ENCODE measurements at places on chromosomes 5 and 9. TPM values are rescaled to one million over a fixed set of nuclear protein-coding genes. Genes with fewer than 3 reads are reported as not detected.

DNA sequence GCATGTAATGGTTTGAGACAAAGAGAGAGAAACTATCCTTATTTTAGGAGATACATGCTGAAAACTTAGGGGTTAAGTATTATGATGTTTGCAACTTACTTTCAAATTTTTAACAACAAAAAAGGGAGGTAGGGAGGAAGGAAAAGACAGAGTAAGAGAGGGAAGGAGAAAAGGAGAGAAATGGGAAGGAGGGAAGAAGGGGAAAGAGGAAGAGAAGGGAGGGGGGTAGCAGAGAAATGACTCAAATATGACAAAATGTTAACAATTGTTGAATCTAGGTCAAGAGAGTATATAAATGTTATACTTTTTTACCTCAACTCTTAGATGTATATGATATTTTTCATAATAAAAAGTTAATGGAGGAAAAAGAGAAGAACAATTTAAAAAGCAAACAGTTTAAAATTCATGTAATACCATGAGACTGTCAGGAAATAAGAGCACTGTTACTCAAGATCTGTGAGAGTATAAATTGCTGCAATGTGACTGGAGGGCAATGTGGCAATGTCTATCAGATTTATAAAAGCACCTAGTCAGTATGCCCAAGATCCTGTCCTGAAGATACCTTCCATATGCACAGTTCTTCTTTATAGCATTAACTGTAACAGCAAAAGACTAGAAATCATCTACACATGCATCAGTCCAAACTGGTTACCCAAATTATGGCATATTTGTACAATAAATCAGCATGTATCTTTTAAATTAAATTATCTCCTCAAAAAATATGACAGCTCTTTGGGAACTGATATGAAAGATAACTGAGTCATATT, 16.3 kb downstream of the FBXW11 start:
- DNase-seq, result no peak
- H3K4me3 ChIP-seq, result no peak overlapping the region
- peaks cover 59% of the 10 kb centered on the region for H3K36me3 ChIP-seq
- peaks cover 45% of the 10 kb centered on the region for H3K4me1 ChIP-seq
- H3K27ac ChIP-seq, result peak overlapping the region; percentile 28

DNA sequence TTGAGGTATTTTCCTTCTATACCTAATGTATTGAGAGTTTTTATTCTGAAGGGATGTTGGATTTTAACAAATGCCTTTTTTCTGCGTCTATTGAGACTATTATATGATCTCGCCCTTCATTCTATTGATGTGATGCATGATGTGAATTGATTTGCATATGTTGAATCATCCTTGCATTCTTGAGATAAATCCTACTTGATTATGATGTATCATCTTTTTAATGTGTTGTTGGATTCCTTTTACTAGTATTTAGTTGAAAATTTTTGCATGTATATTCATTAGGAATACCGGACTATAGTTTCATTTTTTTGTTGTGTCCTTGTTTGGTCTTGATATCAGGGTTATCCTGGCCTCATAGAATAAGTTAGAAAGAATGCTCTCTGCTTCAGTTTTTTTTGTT, 169.7 kb downstream of the NPR3 start:
- no peak overlapping the region for H3K27ac ChIP-seq
- H3K36me3 ChIP-seq, result no peaks in the 10 kb centered on the region
- no peaks in the 10 kb centered on the region for H3K4me1 ChIP-seq

- peaks cover 2% of the 10 kb centered on the region for H3K36me3 ChIP-seq
- no peaks in the 10 kb centered on the region for H3K4me1 ChIP-seq
- H3K4me3 ChIP-seq, result no peak overlapping the region
- DNase-seq, result no peak
- peaks cover 2% of the 10 kb centered on the region for H3K27me3 ChIP-seq
Observed at GRCh38 chr5:127254729-127255284, 35.8 kb upstream of the MEGF10 start.

DNA sequence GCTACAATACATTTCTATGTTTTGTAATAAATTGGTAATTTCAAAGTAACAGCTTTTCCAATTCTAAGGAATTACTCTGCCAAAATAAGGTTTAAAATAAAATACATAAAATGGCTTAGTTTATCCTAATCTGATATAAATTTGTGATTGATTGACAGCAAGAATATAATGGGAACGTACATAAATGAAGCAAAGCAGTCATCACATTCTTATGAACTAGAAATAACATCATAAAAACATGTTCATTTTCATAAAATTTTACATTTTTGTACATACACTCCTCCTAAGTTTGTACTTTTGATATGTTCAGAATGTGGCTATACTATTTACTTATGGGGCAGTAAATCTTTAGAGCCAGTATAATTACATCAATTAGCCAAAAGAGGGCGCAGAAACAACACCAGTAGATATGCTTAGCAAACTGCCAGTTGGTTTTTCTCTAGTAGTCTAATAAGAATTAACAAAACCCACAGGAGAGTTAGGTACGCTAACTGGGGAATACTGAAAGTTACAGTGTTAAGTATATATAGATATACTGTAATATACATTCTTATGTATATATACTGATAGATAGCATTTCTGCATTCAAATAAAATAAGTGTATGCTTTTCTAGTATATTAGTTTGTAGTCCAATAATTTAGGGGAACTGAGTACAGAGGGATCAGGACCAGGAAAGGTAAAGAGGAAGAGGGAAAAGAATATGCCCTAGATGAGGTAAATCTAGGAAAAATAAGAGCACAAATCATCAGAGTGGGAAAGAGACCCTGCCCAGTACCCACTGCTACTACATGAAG, 76.8 kb downstream of the ZDHHC21 start:
- H3K4me3 ChIP-seq, result no peak overlapping the region
- H3K4me1 ChIP-seq, result no peaks in the 10 kb centered on the region
- no peaks in the 10 kb centered on the region for H3K36me3 ChIP-seq
- no peak overlapping the region for H3K27ac ChIP-seq
- no peaks in the 10 kb centered on the region for H3K27me3 ChIP-seq
- DNase-seq, result no peak

Gene SV2C
- total RNA-seq, result not detected

GRCh38 chr9:33752130-33752637, 43.2 kb upstream of the PRSS3 start:
- H3K4me1 ChIP-seq, result peaks cover 36% of the 10 kb centered on the region
- H3K27me3 ChIP-seq, result peaks cover 60% of the 10 kb centered on the region
- H3K36me3 ChIP-seq, result no peaks in the 10 kb centered on the region
- no peak for DNase-seq
- no peak overlapping the region for H3K4me3 ChIP-seq
- no peak overlapping the region for H3K27ac ChIP-seq

GRCh38 chr9:21160178-21160577, 6.3 kb downstream of the IFNA21 start:
- no peaks in the 10 kb centered on the region for H3K36me3 ChIP-seq
- H3K27me3 ChIP-seq, result no peaks in the 10 kb centered on the region
- no peak overlapping the region for H3K27ac ChIP-seq
- H3K4me1 ChIP-seq, result peaks cover 28% of the 10 kb centered on the region

GRCh38 chr9:132800038-132800648, 77.9 kb downstream of the AK8 start:
- peaks cover 2% of the 10 kb centered on the region for H3K4me1 ChIP-seq
- no peaks in the 10 kb centered on the region for H3K36me3 ChIP-seq
- peaks cover 16% of the 10 kb centered on the region for H3K27me3 ChIP-seq

Gene SLC34A1
- 0.43 TPM for total RNA-seq

Gene SLCO6A1
- total RNA-seq, result not detected

DNA sequence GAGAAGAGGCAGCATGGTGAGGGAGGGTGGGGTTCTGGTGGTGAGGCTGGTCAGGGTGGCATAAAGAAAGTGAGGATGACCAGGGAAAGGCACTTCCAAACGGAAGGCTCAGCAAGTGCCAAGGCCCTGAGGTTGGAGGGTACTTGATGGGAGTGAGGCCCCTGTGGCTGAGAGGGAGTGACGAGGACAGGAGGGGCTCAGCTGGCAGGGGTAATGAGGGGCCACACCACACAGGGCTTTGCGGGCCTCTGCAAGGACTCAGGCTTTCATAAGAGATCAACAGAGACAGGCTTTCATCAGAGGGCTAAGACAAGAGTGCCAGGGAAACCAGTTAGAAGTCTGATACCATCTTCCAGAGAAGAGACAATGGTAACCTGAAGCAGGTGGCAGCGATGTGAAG, 23.6 kb downstream of the ARPC5L start:
- no peak overlapping the region for H3K27ac ChIP-seq
- no peaks in the 10 kb centered on the region for H3K4me1 ChIP-seq
- no peak for DNase-seq
- no peaks in the 10 kb centered on the region for H3K27me3 ChIP-seq

Gene MACIR
- total RNA-seq, result 8.8 TPM

DNA sequence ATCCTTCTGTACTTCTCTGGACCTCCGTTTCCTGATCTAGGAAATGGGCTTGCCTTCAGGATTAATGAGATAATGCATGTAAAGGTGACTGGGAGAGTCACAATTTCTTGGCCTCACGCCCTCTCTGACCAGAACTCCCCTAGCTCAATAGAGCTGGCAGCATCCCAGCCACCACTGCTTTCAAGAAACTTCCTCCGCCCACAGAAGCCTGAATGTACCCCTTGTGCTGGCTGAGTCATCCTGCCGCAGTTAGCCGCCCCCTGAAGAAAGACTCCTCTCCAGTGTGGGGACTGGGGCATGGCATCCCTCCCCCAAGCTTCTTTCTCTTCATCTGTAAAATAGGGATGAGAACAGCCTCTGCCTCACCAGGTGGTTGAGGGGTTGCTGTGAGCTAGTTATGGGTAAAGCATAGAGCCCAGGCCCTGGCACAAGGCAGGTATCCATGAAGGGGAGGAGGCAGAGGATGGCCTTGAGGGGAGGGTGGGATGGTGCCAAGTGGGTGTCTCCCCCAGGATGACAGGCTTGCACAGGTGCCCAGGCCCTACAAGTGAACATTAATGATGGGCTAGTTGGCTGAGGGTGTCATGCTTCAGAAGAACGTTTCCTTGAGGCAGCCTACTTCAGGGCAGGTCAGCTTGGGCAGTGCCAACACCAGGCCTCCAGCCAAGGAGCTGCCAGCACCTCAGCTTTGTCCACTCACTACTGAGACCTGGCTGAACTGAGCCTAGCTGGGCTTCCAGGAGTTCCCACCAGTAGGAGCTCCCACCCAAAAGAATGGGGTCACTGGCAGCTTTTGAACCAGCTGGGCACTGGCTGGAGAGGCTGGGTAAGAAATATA, 3.4 kb downstream of the PDLIM4 start:
- H3K27ac ChIP-seq, result peak overlapping the region; percentile 49
- no peaks in the 10 kb centered on the region for H3K36me3 ChIP-seq
- H3K27me3 ChIP-seq, result peaks cover 11% of the 10 kb centered on the region
- peaks cover 40% of the 10 kb centered on the region for H3K4me1 ChIP-seq
- H3K4me3 ChIP-seq, result peak overlapping the region; percentile 4
- peak; percentile 88 for DNase-seq

DNA sequence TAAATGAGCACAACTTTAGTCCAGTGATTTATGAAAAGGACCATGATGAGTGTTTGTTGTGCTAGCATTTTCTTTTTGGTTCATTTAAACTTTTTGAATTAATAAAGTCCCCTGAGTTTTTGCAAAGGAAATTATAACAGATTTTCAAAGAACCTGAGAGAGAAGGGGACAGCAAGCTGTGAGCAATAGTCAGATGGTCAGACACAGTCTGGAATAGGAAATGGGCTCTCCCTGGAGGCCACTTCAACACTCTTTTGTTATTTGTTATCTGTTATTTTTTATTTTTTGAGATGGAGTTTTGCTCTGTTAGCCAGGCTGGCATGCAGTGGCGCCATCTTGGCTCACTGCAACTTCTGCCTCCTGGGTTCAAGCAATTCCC, 171.1 kb downstream of the ARHGEF28 start:
- H3K36me3 ChIP-seq, result no peaks in the 10 kb centered on the region
- no peak for DNase-seq
- no peak overlapping the region for H3K27ac ChIP-seq
- peaks cover 28% of the 10 kb centered on the region for H3K27me3 ChIP-seq

GRCh38 chr9:126442636-126443035, 116.0 kb downstream of the MVB12B start:
- H3K27ac ChIP-seq, result no peak overlapping the region
- H3K4me3 ChIP-seq, result no peak overlapping the region
- peaks cover 2% of the 10 kb centered on the region for H3K36me3 ChIP-seq
- DNase-seq, result no peak
- peaks cover 25% of the 10 kb centered on the region for H3K4me1 ChIP-seq

Gene JADE2
- 61.2 TPM for total RNA-seq

GRCh38 chr5:137856201-137856600, 11.5 kb upstream of the MYOT start:
- no peak overlapping the region for H3K27ac ChIP-seq
- no peak overlapping the region for H3K4me3 ChIP-seq
- no peak for DNase-seq
- peaks cover 9% of the 10 kb centered on the region for H3K4me1 ChIP-seq

GRCh38 chr5:135697251-135697958, 118.6 kb upstream of the CXCL14 start:
- DNase-seq, result no peak
- no peaks in the 10 kb centered on the region for H3K4me1 ChIP-seq
- no peak overlapping the region for H3K27ac ChIP-seq
- peaks cover 2% of the 10 kb centered on the region for H3K27me3 ChIP-seq

DNA sequence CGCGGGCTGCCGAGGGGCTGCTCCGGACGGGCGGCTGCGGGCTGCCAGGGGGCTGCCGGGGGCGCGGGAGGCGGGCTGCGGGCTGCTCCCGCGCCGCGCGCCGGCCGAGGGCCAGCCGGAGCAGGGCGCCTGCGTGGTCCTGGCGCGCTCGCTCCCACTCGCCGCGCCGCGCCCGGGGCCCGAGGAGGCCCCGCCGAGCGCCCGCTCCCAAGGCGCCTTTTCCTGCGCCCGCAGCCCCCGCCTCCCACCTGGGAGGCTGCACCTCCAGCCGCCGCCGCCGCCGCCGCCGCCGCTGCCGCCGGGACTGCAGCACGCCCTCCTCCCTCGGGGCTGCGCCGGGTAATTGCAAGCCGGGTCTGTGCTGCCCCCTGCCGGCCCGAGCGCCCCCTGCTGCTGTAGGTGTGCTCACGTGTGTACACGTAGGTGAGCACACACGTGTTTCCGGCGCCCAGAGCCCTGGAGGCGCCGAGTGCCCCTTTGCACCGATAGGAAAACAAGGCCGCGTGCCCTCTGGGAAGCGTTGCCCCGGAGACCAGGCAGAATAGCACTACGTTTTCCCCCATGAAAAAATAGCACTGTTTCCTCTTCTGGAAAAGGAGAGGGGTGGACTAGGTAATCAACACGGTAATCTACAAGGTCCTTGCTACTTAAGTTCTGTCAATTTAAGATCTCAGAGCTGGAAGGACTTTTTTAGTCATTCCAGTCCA, at the start of gene EPB41L4B:
TSS of gene EPB41L4B (minus strand) at position 318 of the 707 bp plus-strand sequence. CDS start 613 bp downstream, outside the sequence.
- H3K4me3 ChIP-seq, result peak within 1 kb of the TSS; percentile 52
- DNase-seq, result peak; percentile 95
- peaks cover 11% of the 10 kb centered on the region for H3K4me1 ChIP-seq
- H3K27ac ChIP-seq, result no peak within 1 kb of the TSS
- H3K36me3 ChIP-seq, result no peaks in the 10 kb centered on the region
- peaks cover 51% of the 10 kb centered on the region for H3K27me3 ChIP-seq

- DNase-seq, result no peak
- peaks cover 28% of the 10 kb centered on the region for H3K4me1 ChIP-seq
- H3K36me3 ChIP-seq, result peaks cover 41% of the 10 kb centered on the region
Observed at GRCh38 chr5:122788371-122788770, 13.5 kb downstream of the SNX2 start.

Gene CARTPT
- total RNA-seq, result not detected

Gene PCDHGA4
- total RNA-seq, result not detected

Gene ECM2
- not detected for total RNA-seq

All from activated CD8-positive, alpha-beta T cell treated with anti-CD3 and anti-CD28 coated beads for 36 hours (primary cell).